Large intestine (tissue), 12 donors: ENCODE measurements at places on chromosomes 5 and 9.

GRCh38 chr9:125996791-125997190 is 249.6 kb downstream of the PBX3 start:
- no peak for DNase-seq

- DNase-seq, result no peak
Observed at GRCh38 chr5:161299053-161299452, 247.5 kb downstream of the GABRB2 start.

DNA sequence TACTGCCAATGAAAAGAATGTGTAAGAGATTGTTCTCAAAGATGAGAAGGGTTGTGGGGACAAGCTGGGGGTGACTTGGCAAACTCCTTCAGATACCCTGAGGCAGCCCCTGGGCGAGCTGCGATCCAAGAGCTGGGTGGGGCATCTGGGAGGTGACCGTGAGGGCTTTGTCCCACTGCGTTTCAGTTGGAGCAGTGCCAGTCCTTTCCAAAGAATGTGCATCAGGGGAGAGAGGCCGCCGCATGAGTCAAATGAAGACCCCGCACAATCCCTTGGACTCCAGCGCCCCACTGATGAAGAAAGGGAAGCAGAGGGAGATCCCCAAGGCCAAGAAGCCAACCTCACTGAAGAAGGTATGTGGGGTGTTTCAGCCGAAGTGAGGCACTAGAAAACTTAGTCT is 28.4 kb downstream of the SECISBP2 start:
- no peak for DNase-seq

DNA sequence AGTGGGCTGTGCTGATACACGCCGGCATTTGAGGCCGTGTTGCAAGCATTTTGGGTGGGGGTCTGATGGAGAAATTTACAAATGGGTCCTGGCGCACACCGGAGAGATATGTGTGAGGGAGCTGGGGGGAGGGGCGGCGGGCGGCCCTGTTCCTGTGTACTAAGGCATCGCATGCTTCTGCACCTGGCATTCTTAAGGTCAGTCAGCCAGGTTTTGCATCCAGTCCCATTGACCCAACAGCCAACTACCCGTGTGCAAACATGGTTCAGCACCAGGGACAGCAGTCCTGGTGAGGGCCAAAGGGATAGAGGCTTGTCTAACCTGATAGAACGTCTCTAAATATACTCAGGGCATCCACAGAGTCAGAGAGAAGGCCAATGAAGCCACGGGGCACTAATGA is 839 bp downstream of the GABRG2 start:
- peak; percentile 20 for DNase-seq

GRCh38 chr5:135007305-135007704 is 26.7 kb downstream of the PITX1 start:
- no peak for DNase-seq

GRCh38 chr9:82673919-82674318 is 389.0 kb downstream of the RASEF start:
- no peak for DNase-seq

- no peak for DNase-seq
Observed at GRCh38 chr5:149288436-149288835, 16.8 kb downstream of the AFAP1L1 start.

- DNase-seq, result no peak
Observed at GRCh38 chr9:74847478-74848152, 40.1 kb downstream of the TRPM6 start.

- DNase-seq, result no peak
Observed at GRCh38 chr5:51194671-51195070, 188.6 kb upstream of the ISL1 start.
